ENCODE measurements at places on chromosomes 7 and 10. TPM values are rescaled to one million over a fixed set of nuclear protein-coding genes. Genes with fewer than 3 reads are reported as not detected.
A peak's percentile ranks its signal among the peaks of the same experiment; 100 is the strongest.

DNA sequence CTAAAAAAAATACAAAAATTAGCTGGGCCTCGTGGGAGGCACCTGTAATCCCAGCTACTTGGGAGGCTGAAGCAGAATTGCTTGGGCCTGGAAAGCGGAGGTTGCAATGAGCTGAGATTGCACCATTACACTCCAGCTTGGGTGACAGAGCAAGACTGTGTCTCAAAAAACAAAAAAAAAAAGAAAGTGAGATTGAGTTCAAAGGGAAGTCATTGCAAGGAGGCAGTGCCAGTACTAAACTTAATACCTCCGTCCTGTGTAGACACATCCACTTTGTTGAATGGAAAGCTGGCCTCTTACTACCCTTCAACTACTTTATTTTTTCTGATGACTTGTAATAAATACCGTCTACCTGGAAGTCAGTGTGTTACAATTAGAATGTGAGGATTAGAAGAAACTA lies 31.0 kb downstream of the AHCYL2 start:
- no peak for DNase-seq

The DNA2 gene
- 2.6 TPM for polyA plus RNA-seq

GRCh38 chr7:153852261-153852660 lies 199.9 kb upstream of the DPP6 start:
- DNase-seq, result no peak

GRCh38 chr10:114680543-114681117 lies 22.6 kb upstream of the ABLIM1 start:
- no peak for DNase-seq

DNA sequence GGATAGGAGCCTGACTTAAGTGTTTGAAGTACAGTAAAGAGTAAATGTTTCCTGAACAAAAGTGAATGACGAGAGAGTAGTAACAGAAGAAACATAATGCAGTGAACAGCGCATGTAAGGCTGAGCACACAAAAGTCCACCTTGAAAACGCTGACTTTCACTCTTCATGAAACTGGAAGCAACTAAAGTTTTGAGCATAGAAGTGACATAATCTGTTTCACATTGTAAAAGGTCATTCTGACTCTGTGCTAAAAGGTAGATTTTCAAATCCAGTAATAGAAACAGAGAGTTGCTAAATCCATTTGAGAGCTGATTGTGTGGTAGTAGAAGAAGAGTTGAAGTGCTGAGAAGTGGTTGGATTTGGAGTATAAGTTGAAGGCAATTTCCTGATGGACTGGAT lies 1037.0 kb downstream of the CNTNAP2 start:
- no peak for DNase-seq

- DNase-seq, result no peak
Observed at GRCh38 chr7:30136117-30136731, 1.4 kb downstream of the MTURN start.

DNA sequence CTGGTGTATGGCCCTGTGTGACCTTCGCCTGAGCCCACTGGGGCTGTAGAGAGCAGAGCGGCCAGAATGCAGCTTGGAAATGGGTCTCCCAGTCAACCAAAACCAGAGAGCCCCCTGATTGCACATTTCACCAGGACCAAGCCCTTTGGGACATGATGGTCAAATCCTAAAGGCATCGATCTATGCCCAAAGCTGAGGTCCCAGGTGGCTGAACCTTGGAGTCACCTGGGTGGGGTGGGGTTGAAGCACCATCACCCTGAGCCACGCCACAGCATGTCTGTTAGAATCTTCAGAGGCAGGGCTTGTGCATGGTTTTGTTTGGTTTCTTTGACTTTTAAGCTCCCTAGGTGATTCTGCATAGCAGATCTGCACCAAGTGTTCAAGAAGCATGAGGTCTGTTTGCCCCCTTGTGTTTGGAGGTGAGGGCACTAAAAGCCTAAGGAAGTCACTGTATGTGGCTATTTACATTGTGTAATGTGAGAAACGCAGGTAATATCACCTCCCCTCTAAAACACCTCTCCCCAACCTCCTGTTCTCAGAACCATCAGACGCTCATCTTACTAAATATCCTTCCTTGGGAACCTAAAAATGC lies 9.6 kb downstream of the PKD1L1 start:
- peak; percentile 15 for DNase-seq

DNA sequence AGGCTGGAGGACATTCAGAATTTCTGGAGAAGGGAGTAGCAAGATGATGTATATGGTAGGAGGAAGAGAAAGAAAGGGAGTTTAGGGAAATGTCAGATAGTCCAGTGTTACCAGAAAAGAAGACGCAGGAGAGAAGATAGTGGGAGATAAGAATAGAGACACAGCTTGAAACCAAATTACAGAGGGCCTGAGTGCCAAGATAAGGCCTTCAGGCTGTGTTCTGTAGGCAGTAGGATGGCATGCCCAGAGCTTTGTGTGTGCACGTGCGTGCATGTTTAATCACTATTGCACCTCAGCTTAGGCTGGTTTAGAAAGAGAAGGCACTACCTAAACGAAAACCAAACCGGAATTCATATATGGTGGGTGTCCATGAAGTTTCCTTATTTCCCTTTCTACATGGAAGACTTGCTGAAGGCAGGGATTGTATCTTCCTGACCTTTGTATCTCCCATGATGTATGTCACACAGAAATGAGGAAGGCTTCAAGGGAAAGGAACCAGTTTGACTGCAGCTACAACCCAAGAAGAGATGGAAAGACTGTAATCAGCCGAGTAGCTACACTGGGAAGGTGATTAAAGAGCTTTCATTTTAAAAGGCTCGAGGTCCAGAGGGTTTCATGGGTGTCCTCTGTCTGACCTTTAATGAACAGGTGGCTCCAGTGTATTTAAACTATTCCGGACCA lies 35.8 kb upstream of the BHLHA15 start:
- no peak for DNase-seq

DNA sequence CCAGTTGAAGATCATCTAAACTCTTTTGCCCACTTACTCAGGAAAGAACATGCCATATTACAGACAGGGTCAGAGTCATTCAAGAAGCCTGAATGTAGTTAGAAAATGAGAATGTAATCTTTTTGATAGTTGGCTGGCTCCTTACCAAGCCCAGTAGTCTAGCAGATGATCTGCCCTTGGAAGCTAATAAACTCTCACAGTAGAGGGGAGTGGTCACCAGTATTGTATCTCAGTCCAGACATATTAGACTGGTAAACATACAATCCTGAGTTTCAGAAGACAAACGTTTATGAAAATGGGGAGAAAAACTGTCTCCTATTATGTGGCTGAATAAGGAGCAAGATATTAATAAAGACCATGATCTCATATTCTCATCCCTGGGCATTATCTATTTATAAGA lies 65.3 kb downstream of the SEPTIN7 start:
- DNase-seq, result no peak

DNA sequence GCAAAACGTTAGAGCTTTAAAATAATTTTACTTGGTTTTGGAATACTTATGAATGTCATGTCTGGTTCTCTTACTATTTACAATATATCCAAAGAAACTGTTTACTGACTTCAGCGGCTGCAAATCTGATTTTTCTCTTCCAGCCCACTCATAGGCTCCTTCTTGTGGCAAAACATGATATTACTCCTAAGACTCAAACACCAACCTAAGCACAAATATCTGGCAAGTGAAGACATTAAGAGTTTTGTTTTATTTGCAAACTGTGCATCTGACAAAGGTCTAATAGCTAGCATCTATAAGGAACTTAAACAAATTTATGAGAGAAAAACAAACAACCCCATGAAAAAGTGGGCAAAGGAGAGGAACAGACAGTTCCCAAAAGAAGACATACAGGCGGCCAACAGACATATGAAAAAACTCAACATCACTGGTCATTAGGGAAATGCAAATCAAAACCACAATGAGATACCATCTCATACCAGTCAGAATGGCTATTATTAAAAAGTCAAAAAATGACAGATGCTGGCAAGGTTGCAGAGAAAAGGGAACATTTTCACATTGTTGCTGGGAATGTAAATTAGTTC lies 20.3 kb upstream of the GJC3 start:
- DNase-seq, result peak; percentile 4

DNA sequence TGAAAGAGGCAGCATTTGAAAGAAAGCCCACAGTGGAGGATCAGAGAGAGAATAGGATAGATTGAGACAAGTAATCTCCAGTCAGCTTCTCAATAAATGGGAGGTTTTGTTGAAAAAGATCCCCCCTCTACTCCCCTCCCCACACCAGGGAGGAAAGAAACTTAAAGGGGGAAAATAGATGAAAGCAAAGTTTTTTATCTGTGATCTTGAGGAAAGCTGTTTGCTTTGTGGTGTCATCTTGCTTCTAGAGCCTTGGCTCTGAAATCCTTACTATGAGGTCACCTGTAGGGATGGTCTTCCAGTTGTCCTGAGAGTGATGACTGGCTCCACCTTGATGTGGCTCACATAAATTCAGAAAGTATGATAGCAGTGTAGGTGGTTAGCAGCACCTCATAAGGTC lies at the start of gene SPAM1:
TSS of gene SPAM1 (plus strand) at position 301 of the 400 bp plus-strand sequence. CDS start 28,330 bp downstream, outside the sequence.
- no peak for DNase-seq

The SPDYE6 gene
- not detected for polyA plus RNA-seq

GRCh38 chr10:129959544-129960480 lies 4.3 kb downstream of the EBF3 start:
- no peak for DNase-seq
